ENCODE measurements at places on chromosomes 12 and 14.

DNA sequence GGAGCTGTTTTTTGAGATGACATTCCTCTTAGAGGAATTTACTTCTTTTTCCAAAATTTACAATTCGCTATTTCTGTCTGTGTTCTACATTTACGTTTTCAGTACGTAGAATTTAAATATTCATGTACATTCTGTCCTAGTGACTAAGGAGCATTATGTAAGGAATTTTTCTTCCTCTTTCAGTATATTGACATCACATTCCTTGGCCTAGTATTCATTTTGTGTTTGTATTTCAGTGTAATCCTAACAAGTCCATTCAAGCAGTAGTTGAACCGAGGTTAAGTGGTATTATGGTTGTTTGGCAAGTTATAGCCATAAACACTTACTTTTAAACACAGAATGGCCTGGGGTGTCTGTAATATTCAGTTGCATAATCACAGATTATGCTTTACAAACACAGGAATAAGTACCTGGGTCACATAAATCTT, 465.2 kb downstream of the PCNX1 start:
- no peak for DNase-seq

DNA sequence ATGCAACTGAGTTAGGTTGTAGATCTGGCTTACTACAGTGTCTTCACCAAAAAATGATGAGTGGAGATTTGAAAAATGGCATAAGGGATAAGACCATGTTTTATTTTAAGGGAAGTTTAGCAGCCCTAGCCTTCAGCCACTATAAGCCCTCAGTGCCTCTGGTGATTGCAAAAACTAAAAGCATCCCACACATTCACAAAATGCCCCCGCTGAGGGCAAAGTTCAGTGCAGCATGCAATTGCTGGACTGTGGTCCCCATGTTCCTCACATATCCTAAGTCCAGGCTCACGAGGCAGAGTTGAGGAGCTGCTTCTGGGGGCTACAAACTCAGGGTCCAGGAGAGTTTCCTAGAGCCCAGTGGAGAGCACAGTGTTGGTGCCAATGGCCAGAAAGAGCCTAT, 29.6 kb upstream of the NCOR2 start:
- no peak for DNase-seq

GRCh38 chr12:117533687-117534086, 172.3 kb upstream of the NOS1 start:
- no peak for DNase-seq

DNA sequence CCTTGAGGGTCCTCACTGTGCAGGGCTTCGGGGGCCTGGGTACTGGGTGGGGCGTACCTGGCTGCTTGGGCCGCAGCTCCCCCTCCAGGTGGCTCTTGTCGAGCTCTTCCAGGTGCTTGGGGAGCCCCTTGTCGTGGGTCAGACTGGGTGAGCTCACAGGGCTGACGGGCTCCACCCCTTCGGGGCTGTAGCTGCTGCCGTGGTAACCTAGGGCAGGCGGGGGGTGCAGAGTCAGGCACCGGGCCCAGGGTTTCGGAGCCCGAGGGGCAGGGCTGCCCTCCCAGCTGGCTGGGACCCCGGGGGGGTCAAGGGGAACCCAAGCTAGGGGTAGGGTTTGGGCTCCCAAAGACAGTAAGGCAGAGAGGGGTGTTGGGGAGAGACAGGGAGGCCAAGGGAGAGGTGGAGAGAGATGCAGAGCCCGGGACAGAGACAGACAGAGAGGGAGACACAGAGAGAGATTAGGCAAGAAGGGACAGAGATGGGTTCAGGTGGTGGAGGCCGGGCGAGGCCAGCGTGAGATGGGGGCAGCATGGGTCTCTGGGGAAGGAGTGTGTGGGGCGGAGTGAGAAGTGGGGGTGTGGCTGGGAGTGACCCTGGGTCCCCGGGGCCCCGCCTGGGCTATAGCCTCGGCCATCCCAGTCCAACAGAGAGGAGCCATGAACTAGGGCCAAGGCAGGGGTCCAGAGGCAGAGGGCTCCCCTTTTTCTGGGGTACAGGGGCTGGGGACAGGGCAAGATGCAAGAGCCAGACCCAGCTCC, 40.7 kb downstream of the RFLNA start:
- no peak for DNase-seq

DNA sequence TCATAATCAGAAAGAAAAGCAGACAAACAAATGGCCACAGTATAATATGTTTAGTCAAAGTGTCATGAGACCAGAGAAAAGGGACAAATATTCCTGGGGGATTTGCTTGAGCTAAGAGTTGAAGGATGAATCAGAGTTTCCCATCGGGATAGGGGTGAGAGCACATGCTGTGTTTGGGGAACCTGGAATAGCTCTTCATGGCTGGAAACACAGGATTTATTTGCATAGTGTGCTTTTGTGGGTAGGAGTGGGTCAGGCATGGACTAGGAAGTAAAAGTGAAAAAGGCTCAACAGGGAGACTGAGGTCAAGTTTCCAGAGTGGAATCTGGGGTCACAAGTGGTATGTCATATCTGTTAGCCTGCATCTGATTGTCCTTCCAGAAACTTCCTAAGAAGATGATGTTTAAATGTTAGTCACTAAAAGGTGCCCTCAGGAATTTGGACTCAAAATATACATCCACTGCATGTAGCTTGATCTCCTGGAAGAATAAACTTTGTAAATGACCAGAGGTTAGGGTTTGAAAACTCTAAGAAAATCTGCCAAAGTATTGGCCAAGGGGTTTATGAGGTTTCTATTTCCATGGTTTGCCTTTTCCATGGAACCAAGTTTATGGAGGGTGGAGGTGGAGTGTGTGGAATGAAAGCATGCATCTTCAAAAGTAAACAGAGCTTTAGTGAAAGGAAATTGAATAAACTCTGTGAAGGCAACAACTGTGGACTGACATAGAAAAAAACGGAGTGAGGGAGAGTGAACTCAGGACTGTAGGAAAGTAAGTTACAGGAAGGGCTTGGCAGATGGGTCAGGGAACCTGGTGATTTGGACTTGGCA, 344.6 kb downstream of the C12orf75 start:
- no peak for DNase-seq

- DNase-seq = no peak
These were observed 125.2 kb downstream of the BCL11B start for GRCh38 chr14:99146616-99147365.

- DNase-seq = no peak
These were observed 6.2 kb upstream of the CNOT2 start for GRCh38 chr12:70236990-70237389.

- DNase-seq = peak; percentile 65
These were observed 225.2 kb downstream of the FUT8 start for GRCh38 chr14:65637780-65638179.

GRCh38 chr14:74843653-74844052, 32.3 kb downstream of the PROX2 start:
- no peak for DNase-seq

GRCh38 chr12:70045514-70045913, 197.7 kb upstream of the CNOT2 start:
- no peak for DNase-seq

- no peak for DNase-seq
These were observed 1.1 kb downstream of the NUMB start for GRCh38 chr14:73457041-73457923.

GRCh38 chr14:84433961-84434360, 1096.0 kb upstream of the FLRT2 start:
- DNase-seq = no peak

DNA sequence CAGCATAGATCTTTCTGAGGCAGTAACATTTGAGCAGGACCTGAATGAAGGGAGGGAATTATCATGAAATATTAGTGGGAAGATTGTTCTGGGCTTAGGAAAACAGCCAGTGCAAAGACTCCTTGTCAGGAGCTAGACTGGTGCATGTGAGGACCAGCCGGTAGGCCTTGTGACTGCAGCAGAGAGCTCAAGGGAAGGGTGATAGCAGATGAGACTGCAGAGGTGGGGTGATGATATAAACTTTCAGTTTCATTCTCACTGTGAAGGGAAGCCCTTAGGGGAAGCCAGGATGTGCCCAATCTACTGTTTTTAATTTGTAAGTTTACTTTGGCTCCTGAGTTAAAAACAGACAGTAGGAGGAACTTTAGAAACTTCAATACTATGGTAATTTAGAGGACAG, 12.4 kb downstream of the IL22 start:
- DNase-seq = peak; percentile 75

- no peak for DNase-seq
These were observed 86.2 kb upstream of the PPM1H start for GRCh38 chr12:63021116-63021515.

DNA sequence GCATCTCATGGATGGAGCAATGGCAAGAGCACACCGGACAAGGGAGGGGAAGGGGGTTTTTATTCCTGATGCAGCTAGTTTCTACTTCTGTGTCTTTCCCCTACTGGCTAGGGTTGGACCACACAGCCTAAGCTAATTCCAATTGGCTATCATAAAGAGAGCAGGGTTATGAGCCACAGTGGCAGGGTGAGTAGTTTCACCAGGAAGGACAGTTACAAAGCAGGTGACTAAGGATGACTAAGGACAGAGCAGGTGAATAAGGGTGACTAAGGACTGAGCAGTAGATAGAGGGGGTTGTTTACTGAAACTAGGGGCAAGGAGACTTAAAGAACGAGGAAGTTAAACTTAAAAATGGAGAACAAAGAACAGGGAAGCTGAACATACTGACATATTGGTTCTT, 321.4 kb upstream of the SEL1L start:
- DNase-seq = no peak

- DNase-seq = no peak
These were observed 295.7 kb downstream of the CEP128 start for GRCh38 chr14:80645667-80646413.

- DNase-seq = no peak
These were observed 8.1 kb downstream of the CORO1C start for GRCh38 chr12:108722992-108723766.

DNA sequence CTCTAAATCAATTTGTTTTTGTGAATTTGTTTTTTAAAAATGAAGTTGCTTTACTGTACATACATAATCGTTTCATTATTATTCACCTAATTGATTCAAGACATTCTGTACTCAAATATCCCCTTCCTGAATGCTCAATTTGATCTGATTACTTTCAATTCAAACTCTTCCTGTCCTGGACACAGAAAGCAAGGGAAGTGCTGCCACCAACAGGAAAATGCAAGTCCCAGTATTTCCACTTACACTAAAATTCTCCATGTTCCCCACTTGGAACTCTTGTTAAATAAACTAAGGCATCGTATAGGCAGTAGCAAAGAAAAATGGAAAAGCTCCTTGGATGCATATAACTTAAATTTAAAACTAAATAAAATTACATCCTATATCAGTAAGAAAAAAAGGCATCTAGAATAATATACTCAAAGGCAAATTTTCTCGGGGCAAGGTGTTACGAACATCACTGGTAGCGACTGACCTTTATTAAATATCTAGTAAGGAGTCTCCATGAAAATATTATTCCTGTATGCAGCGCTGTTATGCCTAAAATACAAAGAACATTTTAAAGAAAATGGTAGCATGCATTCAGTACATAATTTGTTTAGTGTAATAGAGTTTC, 72.0 kb upstream of the DBX2 start:
- no peak for DNase-seq

GRCh38 chr14:71142375-71143038, 235.2 kb downstream of the PCNX1 start:
- DNase-seq = peak; percentile 39

DNA sequence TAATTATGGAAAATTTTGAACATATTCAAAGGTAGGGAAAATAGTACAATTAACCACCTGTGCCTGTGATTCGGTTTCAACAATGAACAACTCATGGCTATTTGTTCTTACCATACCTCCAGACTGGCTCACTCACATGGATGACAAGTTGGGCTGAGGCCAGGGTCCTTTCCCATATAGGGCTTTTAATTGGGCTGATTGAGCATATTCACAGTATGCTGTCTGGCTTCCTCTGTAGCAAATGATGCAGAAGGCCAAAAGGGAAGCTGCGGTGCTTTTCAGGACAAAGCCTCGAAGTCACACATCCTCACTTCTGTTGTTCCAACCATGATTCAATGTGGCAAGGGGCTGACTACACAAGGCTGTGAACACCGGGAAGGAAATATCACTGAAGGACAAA, 297.5 kb upstream of the SLC16A7 start:
- DNase-seq = no peak

DNA sequence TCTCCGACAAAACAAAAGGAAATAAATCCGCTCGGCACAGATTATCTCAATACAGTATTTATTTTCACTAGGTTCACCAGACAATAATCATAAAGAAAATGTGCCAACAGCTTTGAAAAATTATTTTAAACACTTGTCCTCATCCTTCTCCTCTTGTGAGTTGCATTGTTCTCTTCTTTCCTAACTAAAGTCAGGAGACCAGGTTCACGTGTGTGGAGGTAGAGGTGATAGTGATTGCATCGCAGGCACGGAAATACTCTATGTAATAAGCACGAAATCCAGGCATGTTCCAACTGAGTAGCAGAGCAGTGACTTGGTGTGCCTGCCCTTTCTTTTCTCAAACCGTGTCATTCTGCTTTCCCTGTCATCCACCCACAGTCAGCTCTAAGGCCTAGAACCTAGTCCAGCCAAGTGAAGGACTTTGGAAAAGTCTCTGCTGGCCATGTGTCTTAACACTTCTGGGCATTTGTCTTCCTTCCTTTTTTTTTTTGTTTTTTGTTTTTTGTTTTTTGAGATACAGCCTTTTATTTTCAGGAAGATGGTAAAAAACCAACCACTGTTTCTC, 939 bp upstream of the SEL1L start:
- DNase-seq = no peak

- DNase-seq = no peak
These were observed 1088.8 kb downstream of the FSCB start for GRCh38 chr14:43418324-43418723.

DNA sequence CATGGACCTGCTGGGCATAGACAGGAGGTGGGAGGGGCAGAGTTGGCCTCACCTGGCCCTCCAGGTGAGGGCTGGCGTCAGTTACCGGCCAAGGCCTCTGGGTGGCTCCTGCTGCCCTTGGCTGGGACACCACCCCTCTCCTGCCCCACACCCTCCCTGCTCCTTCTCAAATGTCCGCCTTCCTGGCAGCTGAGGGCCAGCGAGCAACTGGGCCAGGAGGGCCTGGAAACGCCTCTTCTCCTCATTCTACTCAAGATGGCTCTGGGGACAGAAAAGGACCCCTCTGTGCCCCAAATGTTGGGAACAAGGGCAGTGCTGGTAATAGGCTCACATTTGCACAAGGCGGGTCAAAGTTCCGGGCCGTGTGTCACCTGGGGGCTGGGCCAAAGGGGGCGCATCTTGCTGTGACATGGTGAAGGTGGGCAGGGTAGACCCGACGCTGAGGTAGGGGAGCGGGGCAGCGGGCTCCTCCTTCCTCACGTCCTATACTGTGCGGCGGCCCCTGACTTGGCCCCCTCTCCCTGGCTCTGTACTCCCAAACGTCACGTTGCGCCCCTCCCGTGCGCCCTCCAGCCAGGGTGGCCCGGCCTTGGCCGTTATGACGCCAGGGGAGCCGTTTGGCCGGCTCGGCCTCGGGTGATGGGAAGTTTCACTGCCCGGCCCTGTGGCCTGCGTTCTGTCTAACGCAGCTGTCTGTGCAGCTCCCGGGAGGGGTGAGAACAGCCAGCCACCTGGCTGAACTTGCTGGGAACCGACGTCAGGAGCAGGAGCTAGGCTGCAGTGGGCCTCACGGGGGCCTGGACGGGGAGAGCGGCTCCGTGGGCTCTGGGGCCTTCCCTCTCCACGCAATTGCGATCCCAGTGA, 18.0 kb upstream of the DLK1 start:
- DNase-seq = no peak
